ENCODE measurements at places on chromosomes 3 and 15. TPM values are rescaled to one million over a fixed set of nuclear protein-coding genes. Genes with fewer than 3 reads are reported as not detected.

CKMT1B gene
- 66.4 TPM for total RNA-seq

GRCh38 chr15:62644889-62645742 lies 397.4 kb upstream of the TPM1 start:
- no peak for DNase-seq

- no peak for DNase-seq
Measured at GRCh38 chr3:98734306-98734705, 28.8 kb upstream of the ST3GAL6 start.

DNA sequence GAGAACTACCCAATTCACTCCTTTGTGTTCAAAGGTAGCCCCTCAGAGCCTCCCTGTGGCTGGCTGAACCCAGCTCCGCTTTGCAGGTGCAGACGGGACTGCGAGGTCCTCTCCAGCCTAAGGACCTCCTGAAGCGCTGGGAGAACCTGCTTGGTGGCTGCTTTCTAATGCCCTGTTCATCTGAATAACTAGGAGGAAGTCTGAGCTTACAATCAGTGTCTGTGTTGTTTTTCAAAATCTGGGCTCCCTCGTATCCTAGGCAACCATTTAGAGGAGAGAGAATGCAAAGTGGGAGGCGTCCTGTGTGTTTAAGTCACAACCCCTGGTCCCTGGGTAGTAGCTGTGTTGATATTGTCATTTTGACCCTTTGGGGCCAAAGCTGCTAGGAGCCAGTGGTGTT lies 99.9 kb downstream of the GABRG3 start:
- DNase-seq: no peak

GHRL gene
- 1.7 TPM for total RNA-seq

DIPK2A gene
- total RNA-seq: 18.7 TPM

NEO1 gene
- 10.7 TPM for total RNA-seq

GRCh38 chr3:160564258-160564911 lies 986 bp downstream of the KPNA4 start:
- DNase-seq: peak; percentile 48

RPL4 gene
- 1,587 TPM for total RNA-seq

SNX33 gene
- 16.5 TPM for total RNA-seq

GRCh38 chr3:12438318-12438717 lies 46.0 kb upstream of the TSEN2 start:
- DNase-seq: no peak

NEK11 gene
- total RNA-seq: not detected

TTLL13 gene
- not detected for total RNA-seq

GRCh38 chr15:51982770-51983103 lies 11.2 kb upstream of the LEO1 start:
- no peak for DNase-seq

- no peak for DNase-seq
Measured at GRCh38 chr15:58731756-58732535, 17.6 kb downstream of the ADAM10 start.

GRCh38 chr3:107931326-107931725 lies 159.5 kb downstream of the CD47 start:
- DNase-seq: no peak

DNA sequence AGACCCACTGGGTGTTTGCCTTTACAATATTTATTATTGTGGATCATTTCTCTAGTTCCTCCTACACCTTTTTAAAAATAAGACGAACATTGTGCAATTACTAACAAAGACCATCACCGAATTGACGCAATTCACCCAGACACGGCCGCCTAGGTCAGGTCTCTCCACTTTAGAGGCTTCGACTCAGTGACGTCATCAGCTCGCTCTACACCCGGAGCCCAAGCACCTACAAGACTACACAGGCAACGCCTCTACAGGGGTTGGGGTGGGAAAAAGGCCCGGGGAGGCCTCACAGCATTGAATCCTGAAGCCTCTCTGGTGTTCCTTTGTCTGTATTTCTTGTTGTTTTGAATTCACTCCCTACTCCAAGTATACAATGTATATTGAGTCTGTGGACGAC lies 16.6 kb downstream of the ZIC4 start:
- DNase-seq: no peak

GRCh38 chr3:31196881-31197364 lies 302.5 kb upstream of the GADL1 start:
- no peak for DNase-seq

GASK1A gene
- total RNA-seq: 9.3 TPM

DNA sequence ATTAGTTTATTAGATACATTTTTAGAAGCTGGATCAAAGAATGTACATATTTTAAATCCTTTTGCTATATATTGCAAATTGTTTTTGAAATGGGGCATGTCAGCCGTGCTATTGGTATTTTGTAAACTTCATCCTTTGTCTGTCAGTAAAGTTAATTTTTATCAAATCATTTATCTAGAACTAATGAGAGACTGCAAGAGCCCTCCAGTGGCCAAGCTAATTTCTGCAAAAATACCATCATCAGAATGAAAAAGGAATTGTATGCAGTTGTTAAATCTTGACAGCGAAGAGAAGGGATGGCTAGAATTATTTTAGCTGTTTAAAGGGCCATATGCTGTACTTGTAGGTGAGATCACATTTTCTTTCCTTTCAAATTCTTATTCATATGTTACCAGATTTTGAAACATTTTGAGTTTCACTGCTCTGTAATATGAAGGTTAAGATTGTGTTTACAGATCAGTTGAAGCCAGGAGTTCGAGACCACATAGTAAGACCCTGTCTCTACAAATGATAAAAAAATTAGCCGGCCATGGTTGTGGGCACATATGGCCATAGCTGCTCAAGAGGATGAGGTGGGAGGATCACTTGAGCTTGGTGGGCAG lies 8.1 kb upstream of the CLDN11 start:
- DNase-seq: no peak

PARL gene
- 116 TPM for total RNA-seq

DNA sequence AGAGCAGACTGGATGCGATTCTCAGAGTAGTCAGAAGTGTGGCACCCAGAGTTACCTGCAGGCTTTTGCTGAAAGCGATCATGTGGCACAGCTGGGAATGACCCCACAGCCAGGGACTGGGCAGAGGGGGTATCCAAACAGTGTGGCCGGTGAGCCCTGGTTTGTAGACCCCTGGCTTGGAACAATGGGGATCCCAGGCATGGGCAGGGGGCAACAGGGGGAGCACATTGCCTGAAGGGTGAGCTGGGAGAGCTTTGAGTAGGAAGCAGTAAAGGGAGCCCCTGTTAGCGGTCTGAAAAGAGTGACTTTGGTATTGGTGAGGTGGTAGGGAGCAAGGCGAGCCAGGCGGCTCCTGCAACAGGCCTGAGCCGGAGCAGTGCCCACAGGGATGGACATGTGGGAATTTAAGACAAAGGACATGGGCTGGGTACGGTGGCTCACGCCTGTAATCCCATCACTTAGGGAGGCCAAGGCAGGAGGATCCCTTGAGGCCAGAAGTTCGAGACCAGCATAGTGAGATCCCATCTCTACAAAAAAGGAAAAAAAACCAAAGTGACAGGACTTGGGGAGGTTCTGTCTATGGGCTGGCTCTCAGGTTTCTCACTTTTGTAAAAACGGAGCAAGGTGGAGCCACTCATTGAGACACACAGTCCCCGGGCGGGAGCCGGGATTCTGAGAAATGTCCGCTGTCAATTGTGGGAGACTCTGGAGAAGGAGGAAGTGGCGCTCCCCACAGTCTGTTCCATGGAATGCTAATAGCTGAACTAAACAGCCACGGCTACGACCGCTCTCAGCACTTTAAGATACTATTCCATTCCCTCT lies 223.8 kb upstream of the LYSMD4 start:
- peak; percentile 3 for DNase-seq

KNG1 gene
- not detected for total RNA-seq

GRCh38 chr3:16262174-16262573 lies 2.6 kb downstream of the DPH3 start:
- no peak for DNase-seq

Data from stomach (tissue), 19 donors.